SK-N-DZ (cell line): ENCODE measurements at places on chromosomes 12 and 14.

GRCh38 chr14:54935958-54936357 lies 33.3 kb upstream of the GCH1 start:
- no peak for DNase-seq

DNA sequence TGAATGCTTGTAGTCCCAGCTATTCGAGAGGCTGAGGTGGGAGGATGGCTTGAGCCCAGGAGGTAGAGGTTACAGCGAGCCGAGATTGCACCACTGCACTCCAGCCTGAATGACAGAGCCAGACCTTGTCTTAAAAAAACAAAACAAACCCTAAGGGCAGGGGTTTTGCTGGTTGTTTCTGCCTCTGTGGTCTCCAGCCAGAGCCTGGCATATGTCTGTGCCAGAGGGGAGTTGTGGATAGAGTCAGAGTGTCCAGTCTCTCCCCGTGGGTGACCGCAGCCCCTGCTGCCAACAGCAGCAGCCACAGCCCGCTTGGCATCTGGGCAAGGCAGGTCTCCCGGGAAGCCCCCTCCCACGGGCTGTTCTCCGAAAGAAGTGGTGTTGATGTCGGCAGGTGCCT lies 37.6 kb downstream of the MVK start:
- DNase-seq, result no peak

DNA sequence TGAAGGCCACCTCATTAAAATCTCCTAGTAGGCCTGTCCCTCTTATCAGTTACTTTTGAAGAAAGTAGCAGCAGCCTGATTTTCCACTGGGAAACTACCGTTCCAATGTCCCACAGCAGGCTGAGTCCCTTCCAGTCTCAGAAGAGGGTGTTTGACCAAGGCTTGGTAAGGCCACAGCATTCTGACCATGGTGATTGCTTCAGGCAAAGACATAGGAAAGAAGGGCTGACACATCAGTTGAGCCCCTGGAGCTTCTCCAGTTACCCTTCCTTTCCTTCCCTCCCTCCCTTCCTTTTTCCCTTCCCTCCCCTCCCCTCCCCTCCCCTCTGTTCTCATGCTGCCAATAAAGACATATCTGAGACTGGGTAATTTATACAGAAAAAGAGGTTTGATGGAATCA lies 234.3 kb upstream of the NOS1 start:
- DNase-seq, result no peak

- no peak for DNase-seq
Measured at GRCh38 chr12:117067638-117068037, 31.6 kb downstream of the TESC start.

GRCh38 chr12:14802247-14802646 lies 1.0 kb downstream of the WBP11 start:
- no peak for DNase-seq

DNA sequence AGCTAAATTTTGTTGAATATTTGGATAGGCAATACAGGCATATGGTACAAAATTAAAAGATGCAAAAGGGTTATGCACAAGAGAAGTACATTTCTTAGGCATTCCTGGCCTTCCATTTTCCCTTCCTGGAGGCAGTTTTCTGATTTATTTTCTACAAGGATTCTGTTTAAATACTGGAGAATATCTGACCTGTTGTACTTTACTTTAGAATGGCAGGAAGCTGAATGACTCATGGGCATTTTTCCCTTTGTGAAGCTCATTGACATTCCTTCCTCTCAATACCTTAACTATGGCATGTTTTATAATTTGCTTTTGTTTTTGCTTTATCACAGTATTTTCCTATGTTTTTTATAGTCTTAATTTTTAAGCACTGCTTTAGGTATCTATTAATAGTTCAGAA lies 62.7 kb downstream of the RCOR1 start:
- DNase-seq, result no peak

DNA sequence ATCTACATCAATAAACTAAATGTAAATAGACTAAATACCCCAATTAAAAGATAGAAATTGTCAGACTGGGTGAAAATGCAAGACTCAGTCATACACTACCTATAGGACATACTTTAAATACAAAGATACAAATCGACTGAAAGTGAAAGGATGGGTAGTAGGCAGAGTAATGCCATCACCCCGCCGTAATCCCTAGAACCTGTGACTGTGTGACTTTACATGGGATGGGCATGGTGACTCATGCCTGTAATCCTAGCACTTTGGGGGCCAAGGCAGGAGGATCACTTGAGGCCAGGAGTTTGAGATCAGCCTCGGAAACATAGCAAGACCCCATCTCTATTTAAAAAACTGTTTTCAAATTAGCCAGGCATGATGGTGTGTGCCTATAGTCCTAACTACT lies 2.6 kb upstream of the EVL start:
- DNase-seq, result no peak

DNA sequence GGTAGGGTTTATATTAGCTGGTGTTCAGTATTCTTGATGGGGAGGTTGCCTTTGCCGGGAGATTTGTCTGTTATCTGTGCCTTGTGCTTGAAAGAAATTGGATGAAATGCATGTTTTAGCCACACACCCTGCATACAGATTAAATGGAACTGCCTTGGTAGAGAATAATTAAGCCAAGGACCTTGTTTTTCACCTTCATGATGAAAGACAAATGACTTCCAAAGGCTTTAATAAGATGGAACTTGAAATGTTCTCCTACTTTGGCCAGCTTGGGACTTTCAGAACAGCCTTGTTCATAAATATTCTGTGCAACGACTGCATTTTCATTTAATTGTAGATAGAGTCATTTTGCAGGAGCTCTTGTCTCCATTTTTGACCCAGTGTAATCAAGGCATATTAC lies 21.2 kb downstream of the JDP2 start:
- DNase-seq, result no peak

- DNase-seq, result no peak
Measured at GRCh38 chr12:55684761-55685370, 22.8 kb downstream of the ITGA7 start.

GRCh38 chr12:3920351-3921150 lies 47.4 kb upstream of the PARP11 start:
- DNase-seq, result no peak

- DNase-seq, result no peak
Measured at GRCh38 chr12:123868791-123869190, 103.8 kb downstream of the CCDC92 start.

GRCh38 chr12:57129889-57130288 lies 1.6 kb downstream of the LRP1 start:
- DNase-seq, result no peak

GRCh38 chr12:14849661-14850060 lies 6.3 kb upstream of the ART4 start:
- DNase-seq, result no peak

DNA sequence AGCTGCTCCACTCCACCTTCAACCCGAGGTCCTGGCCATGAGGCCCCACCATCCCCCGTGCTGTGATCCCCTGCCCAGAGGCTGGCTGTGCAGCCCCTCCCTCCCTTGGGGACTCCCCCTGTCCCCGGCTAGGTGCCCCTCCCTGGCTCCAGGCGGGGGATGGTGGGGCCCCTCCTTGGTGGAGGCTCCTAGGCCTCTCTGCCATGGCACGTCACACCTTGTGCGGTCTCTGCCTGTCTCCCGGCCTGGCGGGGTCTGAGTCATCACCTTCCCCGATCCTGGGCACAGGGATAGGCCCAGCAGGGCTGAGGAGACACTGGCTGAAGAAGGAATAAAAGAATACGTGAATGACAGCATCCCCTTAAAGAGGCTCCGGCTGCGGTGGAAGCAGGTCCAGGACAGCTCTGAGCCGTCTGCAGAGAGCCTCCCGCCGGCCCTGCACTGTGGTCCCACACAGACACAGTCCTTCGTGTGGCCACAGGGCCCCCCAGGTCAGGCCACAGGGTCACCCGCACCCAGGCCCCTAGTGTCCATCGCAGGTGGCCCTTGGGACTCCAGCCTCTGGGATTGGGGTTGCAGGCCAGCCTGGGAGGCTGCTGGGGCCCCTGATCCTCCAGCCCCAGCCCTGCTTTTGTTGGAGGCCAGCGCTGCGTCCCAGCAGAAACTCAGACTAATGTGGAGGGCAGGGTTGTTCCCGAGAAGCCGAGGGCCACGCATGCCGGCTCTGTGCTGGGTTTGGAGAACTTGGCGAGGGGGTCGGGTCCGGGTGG lies 43.6 kb downstream of the KIF26A start:
- no peak for DNase-seq

GRCh38 chr14:77926942-77927341 lies 127.0 kb downstream of the ADCK1 start:
- peak; percentile 49 for DNase-seq

GRCh38 chr12:99200711-99201384 lies 446.7 kb upstream of the GARIN6 start:
- no peak for DNase-seq

GRCh38 chr12:56391721-56392120 lies 29.1 kb upstream of the APOF start:
- DNase-seq, result no peak

DNA sequence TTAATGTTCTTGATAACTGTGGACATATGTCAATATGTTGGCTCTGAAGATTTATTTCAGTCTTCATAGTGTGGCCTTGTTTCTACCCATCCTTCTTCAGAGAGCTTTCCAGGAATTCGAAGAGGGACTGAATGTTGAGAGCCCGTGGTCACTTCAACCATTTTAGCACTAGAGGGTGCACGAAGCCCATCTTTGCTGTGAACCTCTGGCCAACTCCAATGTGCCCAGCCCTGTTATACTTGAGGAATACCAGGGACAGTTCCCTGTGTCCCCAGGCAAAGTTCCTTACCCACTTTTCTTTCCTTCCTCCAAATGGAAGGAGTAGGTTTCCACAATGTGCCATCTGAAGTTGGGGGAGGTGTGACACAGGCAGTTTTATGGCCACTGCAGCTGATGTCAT lies 603.5 kb downstream of the RPL10L start:
- DNase-seq, result peak; percentile 42

GRCh38 chr12:24903329-24904088 lies 45.4 kb downstream of the BCAT1 start:
- DNase-seq, result no peak

DNA sequence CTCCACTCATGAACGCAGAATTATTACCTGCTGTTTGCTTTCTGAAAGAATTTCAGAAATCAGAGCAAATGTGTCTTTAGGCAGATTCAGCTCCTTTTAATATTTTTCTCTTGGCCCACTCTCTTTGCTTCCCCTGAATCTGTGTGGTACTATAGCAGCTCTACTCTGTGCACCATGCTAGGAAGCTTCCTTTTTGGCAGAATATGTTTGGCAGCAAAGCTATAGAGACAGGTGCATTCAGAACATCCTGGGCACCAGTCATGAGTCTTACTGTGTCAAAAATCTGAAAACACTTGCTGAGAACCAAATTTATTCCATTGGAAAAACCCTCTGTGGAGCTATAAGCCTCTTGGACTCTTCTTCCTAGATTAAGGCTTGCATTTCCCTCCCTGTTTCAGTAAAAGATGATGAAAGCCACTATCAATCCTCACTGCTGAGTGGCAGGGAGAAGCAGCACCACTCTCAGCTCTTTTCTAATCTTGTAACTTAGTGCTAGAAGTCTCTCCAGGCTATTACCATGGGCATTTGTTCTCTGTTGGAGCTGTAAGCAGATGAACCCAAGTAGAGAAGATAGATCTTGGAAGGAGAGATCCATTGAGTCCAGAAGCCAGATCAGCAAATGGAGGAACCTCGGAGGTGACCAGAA lies 18.2 kb downstream of the CIPC start:
- no peak for DNase-seq

DNA sequence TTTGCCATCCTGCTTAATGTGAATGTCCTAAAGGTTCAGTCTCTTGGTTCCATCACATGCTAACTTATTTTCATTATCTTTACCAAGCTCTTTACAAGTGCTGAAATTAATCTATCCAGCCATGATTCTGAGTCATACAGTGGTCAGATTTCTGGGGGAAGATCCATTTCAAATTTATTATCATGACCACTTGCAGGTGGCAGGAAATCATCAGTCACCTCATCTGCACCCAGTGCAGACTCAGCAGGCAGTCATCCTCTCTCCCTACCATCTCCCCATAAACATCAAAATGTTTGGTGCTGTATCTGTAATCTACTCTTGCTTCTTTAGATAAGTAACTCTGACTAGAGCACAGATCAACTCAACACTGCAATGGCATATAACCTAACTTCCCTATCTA lies 23.5 kb downstream of the ATG14 start:
- DNase-seq, result no peak

- DNase-seq, result peak; percentile 66
Measured at GRCh38 chr12:7130701-7131501, 730 bp downstream of the CLSTN3 start.

- DNase-seq, result no peak
Measured at GRCh38 chr12:41983856-41984255, 160.8 kb downstream of the GXYLT1 start.

DNA sequence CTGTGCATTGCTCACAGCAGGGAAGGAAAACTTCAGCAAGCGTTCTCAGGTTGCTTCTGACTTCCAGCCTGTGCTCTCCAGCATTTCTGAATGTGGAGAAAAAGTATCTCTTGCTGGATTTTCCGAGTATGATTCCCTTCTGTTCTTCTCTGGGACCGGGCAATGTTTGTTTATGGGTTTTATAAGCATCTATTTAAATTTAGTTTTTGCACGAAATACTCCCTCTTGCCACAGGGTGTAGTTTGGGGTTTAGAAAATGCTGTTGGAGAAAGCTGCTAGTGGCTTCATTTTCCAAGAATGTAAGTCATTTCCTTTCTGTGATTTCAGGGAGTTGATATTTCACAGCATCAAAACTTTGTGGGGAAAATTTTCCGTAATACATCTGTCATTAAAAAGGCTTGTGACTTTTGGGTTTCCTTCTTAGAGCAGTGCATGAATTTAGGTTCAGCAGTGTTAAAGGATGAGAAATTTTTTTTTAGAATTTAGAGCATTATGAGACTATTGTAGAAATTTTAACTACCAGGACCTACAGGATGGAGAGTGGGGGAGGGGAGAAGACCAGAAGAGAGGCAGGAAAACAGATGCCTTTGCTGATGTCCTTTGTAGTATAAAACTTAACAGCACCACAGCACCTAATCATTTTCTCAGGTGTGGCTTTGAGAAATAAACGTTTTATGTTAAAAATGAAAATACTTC lies 1.5 kb downstream of the FRMD6 start:
- peak; percentile 40 for DNase-seq

DNA sequence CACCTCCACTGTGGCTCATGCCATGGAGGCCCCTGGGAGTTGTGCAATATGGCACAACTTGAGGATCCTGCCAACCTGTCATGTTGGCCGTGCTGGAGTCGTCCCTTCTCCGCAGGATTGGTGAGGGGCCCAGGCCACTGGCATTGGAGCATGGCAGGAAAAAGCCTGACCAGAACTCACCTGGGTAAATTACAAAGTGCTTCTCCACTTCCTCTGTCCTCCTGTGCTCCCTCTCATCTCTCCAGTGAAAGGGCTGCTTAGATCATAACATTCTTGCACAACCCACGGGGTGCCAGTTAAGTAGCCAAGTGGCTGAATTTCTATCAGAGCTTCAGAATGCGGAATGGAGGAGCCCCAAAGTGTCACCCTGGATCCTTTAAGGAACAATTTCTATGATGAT lies 381.0 kb downstream of the DPF3 start:
- no peak for DNase-seq

- DNase-seq, result peak; percentile 13
Measured at GRCh38 chr14:57066887-57067513, 201.7 kb downstream of the EXOC5 start.

GRCh38 chr12:79655036-79655435 lies 35.7 kb downstream of the PAWR start:
- no peak for DNase-seq

- DNase-seq, result no peak
Measured at GRCh38 chr12:93225094-93225493, 152.6 kb upstream of the NUDT4 start.
